Sciatic nerve (tissue), 2 donors: ENCODE measurements at places on chromosomes 7 and 10.

GRCh38 chr10:54958844-54959243, 157.8 kb upstream of the PCDH15 start:
- DNase-seq, result no peak

DNA sequence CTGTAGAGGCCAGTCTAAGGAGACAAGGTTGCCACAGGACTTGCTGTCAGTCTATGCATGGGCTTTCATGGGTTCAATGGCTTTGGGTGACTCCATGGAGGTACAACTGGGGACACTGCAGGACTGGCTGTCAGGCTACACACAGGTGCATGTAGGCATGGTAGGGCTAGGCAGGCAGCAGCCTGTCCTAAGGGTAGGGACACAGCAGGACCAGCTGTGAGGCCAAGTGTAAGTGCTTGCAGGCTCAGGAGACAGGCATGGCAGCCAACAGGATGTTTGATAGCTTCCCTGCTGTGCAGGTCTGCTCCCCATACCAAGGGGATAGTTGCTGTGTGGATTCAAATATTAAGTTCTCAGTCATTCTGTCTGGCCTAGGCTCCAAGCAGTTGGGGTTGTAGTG, 181.0 kb upstream of the NPY start:
- no peak for DNase-seq

DNA sequence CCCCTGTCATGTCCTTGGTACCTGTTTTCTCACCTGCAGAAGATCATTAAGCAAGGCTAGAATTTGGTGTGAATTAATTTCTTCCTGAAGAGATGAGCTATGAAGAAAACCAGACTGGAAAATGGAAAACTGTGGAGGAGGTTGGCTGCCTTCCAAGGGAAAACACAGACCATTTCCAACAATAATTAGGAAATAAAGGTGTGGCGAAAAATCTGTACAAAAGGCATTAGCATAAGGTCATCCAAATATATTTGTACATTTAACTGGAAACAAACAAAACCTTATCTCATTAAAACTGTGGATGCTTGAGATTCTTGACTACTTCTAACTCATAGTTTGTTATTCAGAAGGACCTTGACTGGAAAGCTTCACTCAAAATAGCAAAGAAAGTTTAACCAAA, 1.7 kb downstream of the STN1 start:
- DNase-seq, result no peak

DNA sequence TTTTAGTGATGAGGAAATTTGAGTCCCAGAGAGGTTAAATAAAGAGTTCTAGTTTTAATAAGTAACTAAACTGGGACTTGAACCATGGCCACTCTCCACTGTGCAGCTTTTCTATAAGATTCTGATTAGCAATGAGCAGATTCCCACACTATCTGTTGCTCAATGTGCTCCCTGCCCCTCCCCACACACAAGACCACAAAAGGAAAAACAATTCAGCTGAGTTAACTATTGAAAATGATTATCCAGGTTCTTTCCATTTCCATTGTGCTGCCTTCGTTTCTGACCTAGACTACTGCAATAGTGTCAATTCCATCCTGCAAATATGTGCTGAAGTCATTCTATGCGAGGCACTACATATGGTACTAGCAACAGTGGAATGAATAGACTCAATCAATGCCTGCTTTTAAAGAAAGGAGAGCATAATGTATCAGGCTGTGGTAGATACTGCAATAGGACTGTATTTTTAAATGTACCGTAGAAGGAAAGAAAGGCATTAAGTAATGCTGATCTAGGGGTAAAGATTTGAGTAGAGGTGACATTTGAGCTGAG, 97.0 kb downstream of the SEMA3C start:
- DNase-seq, result no peak

DNA sequence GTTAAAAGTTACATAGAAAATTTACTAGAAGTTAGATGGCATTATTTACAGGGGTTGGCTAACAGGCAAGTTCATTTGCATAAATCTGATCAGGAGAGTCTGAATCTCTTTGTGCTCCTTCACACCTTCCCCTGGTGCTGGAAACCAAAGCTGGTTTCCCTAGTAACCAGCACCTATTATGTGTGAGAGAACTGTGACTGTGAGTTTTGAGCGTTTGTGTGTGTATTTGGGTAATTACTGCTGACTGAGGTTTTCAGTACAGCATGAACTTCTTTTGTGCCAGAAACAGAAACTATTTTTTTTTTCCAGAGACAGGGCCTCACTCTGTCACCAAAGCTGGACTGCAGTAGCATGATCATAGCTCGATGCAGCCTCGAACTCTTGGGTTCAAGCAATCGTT, 10.3 kb upstream of the IFIT1B start:
- DNase-seq, result no peak

DNA sequence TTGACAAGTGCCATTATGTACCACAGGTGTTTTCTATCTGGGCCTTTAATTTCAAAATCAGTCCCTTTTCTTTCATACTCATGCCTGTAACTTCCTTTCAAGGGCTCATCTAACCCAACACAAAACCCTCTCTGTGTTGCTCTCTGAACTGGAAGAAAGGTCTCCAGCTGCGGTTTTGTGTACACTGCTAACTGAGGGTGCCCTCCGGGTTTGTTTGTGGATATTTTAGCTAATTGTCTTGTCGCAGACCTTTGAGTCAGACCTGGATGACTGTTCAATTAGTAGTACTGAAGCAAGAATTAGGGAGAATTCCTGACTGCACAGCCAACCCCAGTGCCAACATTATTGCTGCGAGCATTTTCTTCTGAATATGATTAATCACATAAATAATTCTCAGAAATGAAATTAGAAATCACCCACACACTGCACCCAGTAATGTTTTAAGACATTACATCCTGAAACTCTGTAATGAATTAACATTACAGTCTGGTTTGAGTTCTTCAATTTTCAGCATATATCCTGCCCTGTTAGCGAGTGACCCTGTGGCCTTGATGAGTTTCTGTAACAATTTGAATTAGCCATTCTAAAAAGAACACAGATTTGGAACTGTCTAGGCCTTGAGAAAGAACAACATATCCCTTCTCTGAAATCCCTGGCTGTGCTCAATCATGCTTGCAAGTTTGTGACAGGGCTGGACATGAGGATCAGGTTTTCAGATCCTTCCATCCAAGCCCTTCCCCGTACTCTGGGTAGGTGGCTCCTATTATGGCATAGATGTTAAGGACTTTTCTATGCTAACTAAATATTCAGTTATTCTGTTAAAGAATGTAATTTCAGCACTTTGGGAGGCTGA, 460.1 kb downstream of the PLXDC2 start:
- no peak for DNase-seq

DNA sequence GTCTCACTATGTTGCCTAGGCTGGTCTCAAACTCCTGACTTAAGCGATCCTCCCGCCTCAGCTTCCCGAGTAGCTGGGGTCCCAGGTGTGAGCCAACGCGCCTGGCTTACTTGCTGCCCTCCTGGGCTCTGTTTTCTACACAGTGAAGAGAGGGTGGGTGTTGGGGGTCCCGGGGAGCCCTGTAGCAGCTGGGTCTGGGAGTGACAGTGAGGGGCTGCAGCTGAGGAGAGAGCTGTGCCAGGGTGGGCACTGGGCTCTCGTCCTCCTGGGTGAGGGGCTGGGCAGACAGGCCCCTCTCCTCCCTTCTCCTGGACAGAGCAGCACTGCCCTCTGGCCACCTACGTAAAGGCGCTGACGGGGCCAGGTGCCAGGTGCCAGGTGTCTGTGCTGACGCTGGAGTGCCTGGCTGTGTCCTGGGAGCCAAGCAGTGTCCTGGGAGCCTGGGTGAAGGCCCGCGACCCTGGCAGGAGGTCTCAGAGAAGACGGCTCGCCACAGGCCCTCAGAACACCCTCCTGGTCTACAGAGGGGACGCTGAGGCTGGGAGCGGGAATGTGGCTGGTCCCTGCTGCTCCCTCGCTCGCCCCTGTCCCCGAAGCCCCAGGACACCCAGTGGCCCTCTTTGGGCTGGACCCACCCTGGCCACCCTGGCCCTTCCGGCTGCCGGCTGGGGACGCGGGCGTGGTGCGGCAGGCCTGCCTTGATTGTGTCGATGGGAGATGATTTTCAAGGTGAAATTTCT, 35.6 kb downstream of the UNCX start:
- no peak for DNase-seq

DNA sequence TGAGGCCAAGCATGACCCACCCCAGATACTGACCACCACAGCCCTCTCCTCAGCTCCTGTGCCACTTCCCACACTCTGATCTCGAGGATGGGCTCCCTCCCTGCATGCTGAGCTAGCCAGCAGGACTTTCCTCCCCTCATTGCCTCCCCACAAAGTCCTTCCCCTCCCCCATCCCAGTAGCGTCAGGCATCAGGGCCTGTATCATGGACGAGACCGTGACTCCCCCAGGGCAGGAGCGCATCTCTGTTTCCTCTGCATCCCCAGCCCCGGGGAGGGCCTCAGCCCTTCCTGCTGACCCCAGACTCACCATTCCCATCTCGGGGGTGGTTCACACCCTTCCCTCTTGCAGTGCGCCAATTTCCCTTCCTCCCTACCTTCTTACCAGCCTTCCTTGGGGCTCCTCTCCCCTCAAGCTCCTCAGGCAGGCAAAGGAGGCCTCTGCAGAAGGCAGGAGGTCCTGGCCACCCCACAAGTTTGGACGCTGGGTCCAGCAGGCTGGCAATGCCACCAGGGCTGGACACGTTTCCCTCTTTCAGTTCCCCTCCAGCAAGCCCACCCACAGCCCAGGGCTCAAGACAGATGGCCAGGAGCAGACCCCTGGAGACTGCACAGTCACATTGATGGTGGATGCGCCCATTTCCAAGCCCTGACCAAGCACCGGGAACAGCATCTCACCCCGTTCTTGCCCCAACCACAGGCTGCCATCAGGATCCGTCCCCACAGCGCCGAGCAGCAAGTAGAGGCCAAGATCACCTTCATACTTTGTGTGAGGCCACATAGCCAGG, 36.5 kb downstream of the GRID1 start:
- peak; percentile 37 for DNase-seq

DNA sequence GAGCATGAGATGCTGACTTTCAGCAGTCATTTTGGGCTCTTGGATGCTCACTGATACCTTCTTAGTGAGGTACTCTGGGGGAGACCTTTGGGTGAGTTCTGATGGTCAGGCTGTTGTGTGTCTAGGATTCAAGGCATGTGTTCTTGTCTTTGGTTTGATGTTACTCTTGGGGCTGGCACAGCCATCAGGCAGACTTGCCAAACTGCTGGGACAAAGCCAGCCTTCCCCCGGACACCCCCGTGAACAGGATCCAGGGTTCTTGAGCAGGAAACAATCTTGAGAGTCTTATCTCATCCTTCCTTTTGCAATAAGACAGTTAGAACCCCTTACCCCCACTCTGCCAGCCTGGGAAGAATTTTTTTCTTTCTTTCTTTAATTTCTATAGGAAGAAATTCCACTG, 42.2 kb downstream of the SUFU start:
- DNase-seq, result peak; percentile 51

GRCh38 chr10:79158402-79159097, 89.8 kb downstream of the ZMIZ1 start:
- no peak for DNase-seq

DNA sequence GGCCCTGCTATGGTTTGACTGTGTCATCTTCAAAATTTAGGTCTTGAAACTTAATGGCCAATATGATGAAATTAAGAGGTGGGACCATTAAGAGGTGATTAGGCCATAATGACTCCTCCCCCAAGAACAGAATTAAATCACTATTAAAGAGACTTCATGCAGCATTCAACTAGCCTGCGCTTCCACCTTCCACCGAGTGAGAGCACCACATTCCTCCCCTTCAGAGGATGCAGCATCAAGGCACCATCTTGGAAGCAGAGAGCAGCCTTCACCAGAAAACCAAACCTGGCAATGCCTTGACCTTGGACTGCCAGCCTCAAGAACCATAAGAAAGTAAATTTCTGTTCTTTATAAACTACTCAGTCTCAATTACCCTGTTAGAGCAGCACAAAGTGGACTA, 371.1 kb upstream of the NFE2L3 start:
- DNase-seq, result no peak

DNA sequence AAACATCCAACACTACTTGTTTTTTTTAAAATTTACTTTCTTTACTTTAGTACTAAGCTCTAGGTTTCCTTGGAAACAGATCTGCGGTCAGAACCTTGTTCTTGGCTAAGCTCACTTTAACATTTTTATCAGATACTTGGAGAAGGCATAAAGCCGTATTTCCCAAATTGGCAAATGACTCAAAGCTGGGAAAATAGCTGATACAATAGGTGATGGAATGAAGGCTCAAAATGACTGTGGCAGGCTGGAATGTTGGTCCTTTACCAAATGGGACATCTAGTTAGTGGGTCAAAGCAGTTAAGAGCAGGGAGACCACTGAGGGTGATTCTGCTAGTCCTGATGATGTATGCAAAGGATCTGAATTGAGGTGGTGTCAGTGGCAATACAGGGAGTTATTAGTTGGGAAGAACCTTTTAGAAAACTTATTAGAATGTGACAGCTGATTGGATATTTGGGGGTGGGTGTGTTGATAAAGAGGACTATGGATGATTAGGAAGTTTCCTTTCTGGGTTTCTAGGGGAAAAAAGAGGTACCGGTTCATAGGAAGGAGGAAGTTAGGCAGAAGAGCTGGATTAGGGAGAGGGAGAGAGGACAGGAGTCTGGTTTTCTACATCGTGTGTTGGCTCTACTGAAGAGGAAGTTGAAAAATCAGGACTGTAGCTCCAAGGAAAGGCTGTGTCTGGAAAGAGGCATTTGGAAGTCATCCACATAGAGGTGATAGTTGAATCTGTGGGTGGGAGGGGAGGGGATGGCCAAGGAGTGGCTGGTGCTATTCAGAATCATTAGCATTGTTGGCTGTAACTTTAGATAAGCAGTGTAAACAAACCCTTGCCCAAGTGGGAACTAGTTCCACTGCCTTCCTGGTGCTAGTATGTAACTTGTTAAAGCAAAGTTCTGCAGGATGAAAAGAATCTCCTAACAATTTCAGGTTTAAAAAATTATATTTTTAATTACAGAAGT, 13.1 kb downstream of the PLCE1 start:
- no peak for DNase-seq

- DNase-seq, result no peak
Observed at GRCh38 chr7:44990109-44991023, 9.6 kb upstream of the CCM2 start.

- DNase-seq, result no peak
Observed at GRCh38 chr10:7955446-7955845, 99.0 kb upstream of the GATA3 start.

GRCh38 chr10:20257422-20257821, 441.2 kb downstream of the PLXDC2 start:
- DNase-seq, result no peak
